CD4-positive, alpha-beta T cell treated with Interleukin-4 for 4 hours (primary cell): ENCODE measurements at places on chromosomes 12 and 14.

DNA sequence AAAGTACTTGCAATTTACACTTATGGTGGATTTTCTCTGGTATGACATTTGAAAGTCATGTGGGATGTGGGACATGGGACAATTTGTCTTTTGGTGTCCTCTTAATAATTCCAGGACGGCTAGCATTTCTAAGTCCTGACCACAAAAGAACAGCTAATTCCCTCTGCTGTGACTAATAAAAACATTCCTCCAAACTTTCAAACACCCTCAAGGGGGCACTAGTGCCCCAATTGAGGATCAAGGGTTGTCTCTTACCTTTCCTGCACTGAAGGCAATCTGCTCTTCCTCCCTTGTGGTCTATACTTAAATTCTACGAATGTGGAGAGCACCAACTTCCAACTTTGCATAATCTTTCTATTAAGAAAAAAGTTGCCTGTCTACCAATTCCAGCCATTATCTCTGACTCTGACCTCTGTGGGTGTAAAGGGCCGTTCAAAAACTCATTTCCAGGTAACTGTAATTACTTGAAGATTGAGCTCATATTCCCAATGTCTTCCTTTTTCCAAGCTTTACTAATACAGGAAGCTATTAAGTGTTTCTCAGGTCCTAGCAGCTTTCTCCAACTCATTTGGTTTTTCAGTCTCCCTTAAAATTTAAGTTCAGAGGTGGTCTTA lies 210.2 kb downstream of the PTPRO start:
- DNase-seq: peak; percentile 72

- no peak for DNase-seq
Measured at GRCh38 chr12:116964054-116965050, 53.6 kb downstream of the FBXW8 start.

GRCh38 chr12:43816168-43816567 lies 10.1 kb upstream of the TWF1 start:
- DNase-seq: no peak

DNA sequence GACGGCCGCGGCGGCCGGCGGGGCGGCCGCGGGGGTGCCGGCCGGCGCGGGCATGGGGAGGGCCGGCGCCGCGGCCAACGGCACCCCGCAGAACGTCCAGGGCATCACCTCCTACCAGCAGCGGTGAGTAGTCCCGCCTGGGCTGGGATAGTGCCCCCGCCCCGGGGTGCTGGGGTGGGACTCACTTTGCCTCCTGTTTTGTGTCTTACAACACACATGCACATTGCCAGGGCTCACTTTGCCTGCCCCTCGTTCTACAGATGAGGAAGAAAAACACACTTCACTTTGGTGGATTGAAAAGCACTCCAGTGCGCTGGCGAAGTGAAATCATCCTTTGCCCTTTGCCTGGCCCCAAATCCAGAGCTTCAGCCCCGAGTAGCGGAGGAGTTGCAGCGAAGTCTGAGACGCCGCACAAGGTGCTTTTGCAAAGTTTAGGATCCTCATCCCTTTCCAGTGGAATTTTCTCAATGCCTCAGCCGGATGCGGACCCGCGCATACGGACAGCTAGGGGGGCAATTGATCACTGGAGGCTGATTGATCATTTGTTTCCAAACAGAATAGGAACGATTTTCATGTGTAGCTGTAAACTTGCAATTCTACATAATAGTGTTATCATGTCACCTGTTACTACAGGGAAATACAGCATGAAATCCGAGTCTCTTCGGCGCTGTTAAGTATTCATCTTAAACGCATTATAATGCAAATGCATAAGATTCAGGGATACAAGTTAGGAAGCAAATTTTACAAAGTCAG lies 3.6 kb upstream of the NPAS3 start:
- no peak for DNase-seq

- peak; percentile 31 for DNase-seq
Measured at GRCh38 chr14:103625356-103626095, 3.5 kb upstream of the KLC1 start.

GRCh38 chr12:125071456-125071855 lies 6.2 kb downstream of the AACS start:
- DNase-seq: no peak
